ENCODE measurements at places on chromosomes 2 and 18. TPM values are rescaled to one million over a fixed set of nuclear protein-coding genes. Genes with fewer than 3 reads are reported as not detected.

The MYCN gene
- not detected for total RNA-seq

The SLC39A6 gene
- total RNA-seq: 101 TPM

The TOGARAM2 gene
- total RNA-seq: under 0.01 TPM

The DQX1 gene
- total RNA-seq: 0.12 TPM

The ELOA2 gene
- not detected for total RNA-seq

The ECEL1 gene
- total RNA-seq: not detected
